ENCODE measurements at places on chromosomes 2 and 18.

GRCh38 chr18:72878143-72878542, 10.4 kb upstream of the NETO1 start:
- no peak for DNase-seq

DNA sequence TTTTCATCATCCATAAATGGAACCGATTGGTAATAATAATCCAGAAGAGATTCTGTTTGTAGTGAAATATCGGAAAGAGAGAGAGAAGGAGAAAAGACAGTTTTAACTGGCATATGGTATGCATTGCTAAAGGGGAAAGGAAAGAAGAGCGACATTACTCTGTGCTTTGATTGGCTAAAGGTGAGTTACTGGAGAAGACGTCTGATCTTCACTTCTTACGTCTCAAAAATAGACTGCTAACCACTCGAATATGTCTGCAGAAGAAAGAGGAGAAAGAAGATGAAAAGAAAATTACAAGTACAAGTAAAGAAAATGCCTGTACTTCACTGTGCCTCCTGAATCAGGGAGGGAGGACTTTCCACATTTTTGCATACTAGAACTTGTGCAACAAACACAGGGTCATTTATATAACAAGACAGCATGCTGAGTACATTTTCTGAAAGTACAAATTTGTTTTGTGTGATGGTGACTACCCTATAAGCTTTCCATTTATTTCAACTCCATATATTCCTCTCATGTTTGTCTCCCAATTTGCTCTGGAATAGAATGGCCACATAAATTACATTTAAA, 787.2 kb downstream of the RNF144A start:
- no peak for DNase-seq

- no peak for DNase-seq
Observed at GRCh38 chr2:195871326-195871725, 197.3 kb downstream of the DNAH7 start.

GRCh38 chr18:61589724-61590065, 256.5 kb downstream of the CDH20 start:
- no peak for DNase-seq

GRCh38 chr18:55737781-55738468, 149.9 kb upstream of the TCF4 start:
- no peak for DNase-seq

GRCh38 chr2:129004940-129005490, 686.3 kb upstream of the HS6ST1 start:
- no peak for DNase-seq

DNA sequence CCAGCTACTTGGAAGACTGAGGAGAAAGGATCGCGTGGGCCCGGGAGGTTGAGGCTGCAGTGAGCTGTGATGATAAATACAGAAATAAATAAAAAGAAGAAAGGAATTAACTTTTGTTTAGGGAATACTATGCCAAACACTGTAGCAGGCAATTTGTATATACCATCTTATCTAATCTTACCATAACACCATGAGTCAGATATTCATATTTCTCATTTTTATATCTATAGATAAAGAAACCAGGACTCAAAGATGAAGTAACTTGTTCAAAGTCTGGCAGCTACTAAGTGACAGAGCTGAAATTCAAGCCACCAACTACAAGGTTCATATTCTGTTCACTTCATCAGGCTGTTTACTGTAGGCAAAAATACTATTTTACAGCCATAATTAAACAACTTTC, 119.2 kb upstream of the SLC39A10 start:
- no peak for DNase-seq

DNA sequence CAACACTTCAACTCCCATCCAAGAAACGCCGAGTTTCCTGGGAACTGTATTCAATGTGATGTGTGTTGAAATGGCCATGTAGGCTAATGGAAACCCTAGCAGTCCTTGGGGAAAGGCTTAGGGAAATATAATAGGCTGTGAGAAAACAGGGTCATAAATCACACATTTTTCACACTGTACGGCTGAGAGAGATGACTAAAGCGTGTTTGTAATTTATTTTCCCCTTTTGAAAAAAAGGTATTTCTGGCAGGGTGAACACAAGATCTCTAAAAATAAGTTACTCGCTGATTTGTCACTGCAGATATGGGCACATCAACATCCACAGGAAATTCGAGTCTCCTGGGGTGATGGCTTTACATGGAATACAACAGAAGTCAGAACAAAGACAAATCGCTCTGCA, 109.6 kb upstream of the ST6GAL2 start:
- DNase-seq, result no peak

DNA sequence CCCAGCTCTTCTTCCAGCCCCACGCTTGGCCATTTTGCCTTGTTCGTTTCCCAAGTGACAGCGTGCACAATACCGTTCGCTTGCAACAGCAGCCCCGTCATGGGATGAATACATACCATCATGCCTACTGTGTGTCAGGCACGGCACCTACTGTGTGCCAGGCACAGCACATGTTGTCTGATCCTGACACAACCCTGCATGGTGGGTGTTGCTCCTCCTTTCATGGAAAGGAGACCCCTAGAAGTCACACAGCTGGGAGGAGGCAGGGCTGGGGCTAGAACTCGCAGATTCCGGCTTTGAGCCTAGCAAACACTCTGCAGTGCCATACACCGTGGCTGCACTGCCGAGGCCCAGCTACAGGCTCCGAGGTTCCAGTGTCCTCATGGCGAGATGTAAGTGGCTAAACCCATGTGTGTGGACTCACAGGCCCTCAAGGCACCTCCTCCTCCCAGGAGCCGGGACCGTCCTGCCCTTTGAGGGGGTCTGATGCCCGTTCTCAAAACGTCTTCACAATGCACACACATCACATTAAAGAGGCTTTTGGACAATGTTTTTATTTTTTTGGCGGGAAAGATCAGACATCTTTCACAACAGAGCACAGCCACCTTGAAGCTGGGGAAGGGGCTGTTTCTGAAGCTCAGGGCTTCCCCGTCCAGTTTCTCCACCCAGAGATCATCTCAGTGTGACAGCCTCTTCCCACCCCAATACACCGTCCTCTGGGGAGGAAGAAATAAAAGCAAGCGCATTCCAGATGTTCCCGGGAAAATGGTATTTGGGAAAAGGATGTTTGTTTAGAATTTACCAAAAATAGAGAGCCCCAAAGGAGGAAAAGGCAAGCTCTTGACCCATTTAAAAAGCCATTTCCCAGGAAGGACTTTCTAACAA, 64.9 kb downstream of the HS1BP3 start:
- no peak for DNase-seq

DNA sequence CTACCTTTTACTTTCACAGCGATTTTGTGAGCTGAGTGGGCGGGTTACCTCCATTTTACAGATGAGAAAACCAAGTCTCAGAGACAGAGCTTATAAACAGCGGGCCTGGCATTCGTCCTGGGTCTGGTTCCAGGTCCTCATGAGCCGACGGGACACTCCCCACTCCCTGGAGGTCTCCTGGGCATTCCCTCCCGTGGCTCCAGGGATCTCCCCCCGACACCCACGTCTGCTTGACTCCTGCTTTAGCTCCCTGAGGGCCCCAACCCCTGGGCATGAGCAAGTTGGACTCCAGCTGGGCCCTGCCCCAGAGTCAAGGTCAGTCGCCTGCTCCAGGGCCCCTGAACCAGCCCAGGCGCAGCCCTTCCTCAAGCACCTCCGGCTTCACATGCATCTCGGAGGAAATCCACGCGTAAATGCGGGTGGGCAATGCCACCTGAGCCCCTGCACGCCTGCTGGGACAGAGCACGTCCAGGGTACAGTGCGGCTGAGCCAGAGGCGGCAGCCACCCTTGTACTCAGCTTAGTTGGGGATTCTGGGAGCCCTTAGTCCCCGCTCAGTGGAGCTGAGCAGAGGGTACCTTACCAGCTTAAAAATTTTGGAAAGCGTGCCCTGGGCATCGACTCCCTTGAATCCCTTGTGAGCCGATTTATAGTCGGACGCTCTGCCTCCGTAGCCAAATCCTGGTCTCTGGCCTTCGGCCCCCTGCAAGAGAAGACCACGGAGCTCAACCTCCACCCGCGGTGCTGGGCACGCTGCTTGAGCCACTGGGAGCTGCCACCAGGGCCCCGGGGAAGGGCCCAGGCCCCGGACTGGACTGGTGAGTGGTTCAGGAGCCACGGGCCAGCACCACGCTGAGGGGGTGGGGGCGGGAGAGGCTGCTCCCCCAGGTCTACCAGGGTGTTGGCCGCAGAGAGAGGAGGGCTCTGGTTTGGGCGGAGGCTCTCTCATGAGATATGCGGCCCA, 148.1 kb downstream of the MBP start:
- DNase-seq, result no peak

DNA sequence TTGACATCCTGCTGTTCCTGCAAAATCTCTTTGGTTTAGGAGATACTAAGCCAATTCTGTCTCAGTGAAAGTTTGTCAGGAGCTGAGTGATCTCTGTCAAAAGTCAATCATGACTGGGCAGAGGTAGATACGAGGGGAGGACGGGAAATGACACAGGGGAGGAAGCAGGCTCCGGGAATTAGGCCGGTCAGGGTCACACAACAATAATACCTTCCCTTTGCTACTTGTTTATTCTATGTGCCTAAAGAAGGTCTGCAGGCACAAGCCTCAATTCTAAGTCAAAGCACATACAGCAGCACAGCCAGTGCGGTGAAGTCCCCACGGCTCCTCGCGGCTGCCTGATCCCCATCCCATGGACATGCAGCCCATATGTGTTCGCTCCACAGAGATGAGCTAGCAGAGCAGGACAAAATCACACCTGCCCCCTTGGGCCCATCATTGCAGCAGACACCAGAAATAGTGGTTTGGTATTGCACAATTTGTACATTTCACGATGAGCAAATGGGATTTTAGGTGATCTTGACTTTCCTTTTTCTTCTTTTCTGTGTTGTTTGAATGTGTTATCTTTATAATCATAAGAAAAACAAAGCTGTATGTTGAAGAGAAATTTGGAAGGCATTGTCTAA, 141.4 kb downstream of the VAPA start:
- no peak for DNase-seq

DNA sequence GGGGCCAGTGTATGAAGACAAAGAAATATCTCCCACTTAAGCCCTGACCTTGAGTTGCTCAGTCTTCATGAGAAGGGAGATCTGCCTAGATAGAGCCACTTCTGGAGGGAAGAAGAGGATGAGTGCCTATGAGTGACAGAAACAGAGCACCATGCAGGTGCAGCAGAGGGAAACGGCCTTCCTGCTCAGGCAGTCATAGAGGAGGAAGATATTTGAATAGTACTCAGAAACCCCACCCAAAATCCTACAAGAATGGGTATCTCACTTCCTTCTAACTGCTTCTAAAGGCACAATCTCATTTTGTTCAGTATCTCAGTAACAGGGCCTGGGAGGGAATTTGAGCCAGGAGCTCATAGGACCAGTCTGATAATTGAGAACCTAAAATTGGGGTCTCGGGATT, 339.3 kb downstream of the ALK start:
- DNase-seq, result no peak

GRCh38 chr2:121405233-121405632, 120.2 kb upstream of the TFCP2L1 start:
- no peak for DNase-seq

DNA sequence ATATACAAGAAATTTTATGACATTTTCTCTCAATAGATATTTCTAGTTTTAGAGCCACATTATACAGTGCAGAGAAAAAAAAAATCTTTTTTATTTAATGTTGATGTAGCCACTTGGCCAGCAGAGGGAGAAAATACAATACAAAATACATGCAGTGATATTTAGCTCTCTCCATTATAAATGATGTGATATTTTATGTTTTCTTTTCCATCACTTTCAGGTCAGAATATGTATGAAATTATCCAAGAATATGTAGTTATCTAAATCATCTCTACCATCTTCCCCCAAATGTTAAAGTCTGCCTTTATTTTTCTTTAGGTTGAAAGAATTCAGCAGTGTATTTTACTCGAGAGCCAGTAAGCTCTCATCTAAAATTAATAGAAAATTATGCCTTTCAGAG, 533.6 kb upstream of the FSHR start:
- DNase-seq, result no peak

- no peak for DNase-seq
Observed at GRCh38 chr2:161166538-161167409, 6.5 kb downstream of the TANK start.

DNA sequence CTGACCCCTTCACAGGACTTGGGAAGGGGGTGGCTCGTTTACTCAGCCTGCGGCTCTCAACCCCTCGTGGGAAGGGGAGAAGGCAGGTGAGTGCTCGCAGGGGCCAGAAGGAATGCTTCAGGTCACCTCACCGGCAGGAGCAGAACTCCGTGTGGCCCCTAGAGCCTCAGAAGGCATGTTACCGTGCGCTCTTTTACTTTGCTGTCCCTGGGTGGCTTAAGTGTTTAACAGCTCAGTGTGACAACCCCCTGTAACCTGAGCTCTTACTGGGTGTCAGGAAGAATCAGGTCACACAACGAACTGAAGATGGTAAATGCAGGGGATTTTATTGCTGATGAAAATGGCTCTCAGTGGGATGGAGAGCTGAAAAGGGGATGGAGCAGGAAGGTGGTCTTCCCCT, 1235.4 kb downstream of the LRP1B start:
- no peak for DNase-seq

- no peak for DNase-seq
Observed at GRCh38 chr2:165815299-165816141, 21.5 kb upstream of the GALNT3 start.

- DNase-seq, result no peak
Observed at GRCh38 chr18:5414546-5414945, 119.0 kb upstream of the ZBTB14 start.

GRCh38 chr2:85785871-85786270, 32.1 kb downstream of the ATOH8 start:
- no peak for DNase-seq

All from naive thymus-derived CD8-positive, alpha-beta T cell (primary cell).